Amygdala (tissue), 56 donors: ENCODE measurements at places on chromosomes 6 and 20.

DNA sequence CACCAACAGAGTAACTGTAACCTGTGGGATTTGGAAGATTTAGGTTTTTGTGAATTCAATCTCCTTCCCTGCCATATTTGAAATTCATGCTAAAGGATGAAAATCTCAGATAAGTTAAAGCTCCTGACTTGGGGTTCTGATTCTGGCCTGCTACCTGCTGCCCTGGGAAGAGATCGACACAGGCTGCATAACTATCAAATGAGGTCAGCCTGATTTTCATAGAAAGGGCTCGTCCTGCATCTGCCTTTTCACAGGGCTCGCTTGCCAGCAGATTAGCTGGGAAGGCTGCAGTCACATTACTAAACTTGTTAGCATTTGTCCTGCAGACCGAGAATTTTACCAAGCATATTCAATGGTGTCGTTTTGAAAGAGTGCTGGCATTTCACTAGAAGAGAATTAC lies 14.6 kb downstream of the GCLC start:
- DNase-seq: no peak

DNA sequence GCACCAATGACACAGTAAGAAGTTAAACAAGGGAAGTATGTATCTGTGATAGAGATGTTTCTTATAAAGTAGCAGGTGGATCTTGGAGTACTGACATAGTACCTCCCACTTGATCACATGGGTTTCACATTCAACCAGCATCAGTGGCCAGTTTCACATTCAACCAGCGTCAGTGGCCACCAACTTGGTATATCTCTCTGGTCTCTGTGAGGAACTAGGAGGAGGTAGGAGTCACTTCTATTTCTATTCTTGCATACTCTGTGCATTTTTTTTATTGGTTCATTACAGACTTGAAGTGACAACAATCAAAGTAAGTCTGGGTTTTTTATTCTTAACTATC lies 200.3 kb upstream of the SIM1 start:
- DNase-seq: no peak

DNA sequence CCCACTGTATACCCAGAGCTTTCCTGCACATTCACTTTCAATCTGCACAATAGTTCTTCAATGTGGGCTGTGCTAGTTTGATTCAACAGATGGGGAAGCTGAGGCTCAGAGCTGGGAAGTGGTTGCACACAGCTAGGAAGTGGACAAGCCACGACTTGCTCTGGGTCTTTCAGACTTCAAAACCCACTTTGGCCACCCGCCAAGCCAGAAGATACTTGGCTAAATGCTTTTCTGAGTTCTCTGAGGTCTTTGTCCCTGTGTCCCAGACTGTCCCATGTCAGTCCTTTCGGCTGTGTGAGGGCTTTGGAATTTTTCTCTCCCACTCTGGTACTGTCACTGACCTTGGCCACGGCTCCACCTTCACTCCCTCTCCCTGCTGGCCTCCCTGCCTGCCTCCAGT lies 10.6 kb downstream of the PDYN start:
- no peak for DNase-seq

DNA sequence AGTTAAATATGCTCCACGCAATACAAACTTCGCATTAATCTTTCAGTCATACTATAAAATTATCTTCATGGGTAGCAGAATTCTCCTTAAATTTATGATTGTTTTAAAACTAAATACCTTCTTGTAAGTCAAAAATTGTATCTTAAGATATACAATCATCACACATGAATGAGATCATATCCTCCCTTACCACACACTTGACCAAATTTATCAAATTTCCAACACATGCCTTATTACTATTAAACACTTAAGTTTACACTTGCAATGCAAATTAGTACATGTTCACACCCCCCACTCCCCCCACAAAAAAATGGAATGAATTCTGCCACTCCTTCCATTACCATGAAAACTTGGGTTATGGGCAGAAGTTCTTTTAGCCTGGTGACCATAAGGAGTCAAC lies 13.8 kb downstream of the RANBP9 start:
- DNase-seq: no peak

DNA sequence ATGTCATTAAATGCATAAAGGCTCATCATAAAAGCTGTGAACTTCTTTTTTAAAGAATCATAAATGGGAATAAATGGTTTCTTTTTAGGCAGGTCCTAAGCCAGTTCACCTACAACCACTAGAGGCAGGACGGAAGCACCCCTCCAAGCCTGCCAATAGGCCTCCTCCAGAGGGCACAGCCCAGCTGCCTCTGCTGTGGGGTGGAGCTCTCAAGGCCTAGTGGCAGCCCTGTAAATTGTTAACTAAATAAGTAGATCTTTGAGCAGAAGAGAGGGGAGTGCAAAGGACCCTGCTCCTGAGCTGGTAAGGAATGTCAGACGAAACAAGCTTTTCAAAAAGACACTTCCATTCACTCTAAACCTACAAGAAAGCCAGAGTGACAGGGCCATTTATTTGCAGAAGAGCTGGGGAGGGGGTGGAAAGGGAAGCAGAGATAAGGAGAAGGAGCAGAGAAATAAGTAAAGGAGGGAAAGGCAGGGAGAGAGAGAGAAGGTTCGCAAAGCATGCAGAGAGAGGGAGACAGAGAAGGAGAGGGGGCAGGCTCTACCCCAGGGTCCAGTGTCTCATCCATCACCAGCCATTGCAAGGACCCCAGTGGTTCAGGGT lies 18.0 kb upstream of the MAFB start:
- no peak for DNase-seq

GRCh38 chr6:118705544-118706491 lies 54.4 kb upstream of the CEP85L start:
- no peak for DNase-seq

- DNase-seq: no peak
These were observed 6.2 kb upstream of the FGD2 start for GRCh38 chr6:36999061-36999750.

DNA sequence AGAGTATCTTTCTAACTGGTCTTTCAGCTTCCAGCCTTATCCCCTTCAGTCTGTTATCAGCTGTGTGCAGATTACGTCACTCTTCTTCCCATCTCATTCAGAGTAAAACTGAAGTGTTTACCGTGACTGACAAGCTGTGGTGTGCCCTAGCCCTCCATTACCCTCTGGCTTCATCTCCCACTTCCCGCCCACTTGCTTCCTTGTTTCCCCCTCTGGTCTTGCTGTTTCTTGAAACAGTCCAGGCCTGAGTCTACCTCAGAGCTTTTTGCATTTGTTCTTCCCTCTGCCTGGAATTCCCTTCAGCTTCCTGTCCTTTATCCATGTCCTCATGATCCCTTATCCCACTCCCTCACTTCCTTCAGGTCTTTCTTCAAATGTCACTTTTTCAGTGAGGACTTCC lies 66.9 kb downstream of the CARMIL1 start:
- no peak for DNase-seq

- no peak for DNase-seq
These were observed 29.1 kb downstream of the ZDHHC14 start for GRCh38 chr6:157410045-157410444.

- DNase-seq: no peak
These were observed 69.6 kb downstream of the DNAH8 start for GRCh38 chr6:38784506-38785235.

DNA sequence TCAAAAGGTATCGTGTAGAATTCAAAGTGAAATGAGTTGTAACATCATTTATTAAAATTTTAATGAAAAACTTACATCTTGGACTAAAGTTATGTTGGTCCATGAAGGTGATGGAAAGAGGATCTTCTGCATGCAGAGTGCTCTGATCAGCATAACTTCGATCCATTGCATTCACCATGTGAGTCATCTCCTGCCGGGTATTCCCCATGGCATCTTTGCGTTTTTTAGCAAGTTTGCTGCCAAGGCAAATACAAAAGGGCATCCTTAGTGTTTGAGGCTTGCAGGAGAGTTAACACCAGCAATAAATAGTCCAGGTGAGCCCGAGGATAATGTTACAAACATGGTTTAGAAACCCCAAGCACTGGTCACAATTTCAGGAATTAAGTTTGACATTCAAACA lies 104.2 kb upstream of the THEMIS start:
- DNase-seq: no peak

- no peak for DNase-seq
These were observed 91.1 kb upstream of the OPRM1 start for GRCh38 chr6:153947808-153948447.

DNA sequence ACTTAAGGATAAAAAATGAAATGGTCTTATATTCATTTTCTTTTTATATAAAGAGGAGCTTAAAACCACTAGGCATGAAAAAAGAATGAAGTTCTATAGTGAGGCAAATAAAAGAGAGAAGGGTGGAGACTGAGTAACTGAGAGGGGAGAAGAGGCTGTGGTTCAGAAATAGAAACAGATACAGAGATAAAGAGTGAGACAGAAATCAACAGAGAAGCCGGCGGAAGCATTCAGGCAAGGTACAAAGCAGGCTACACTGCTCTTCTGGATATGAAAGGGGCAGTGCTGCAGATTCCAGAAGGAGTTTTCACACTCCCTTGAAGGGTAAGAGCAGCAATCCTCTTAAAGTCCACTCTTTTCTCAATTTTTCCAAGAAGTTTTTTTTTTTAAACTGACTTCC lies 29.9 kb downstream of the NFATC2 start:
- DNase-seq: no peak

DNA sequence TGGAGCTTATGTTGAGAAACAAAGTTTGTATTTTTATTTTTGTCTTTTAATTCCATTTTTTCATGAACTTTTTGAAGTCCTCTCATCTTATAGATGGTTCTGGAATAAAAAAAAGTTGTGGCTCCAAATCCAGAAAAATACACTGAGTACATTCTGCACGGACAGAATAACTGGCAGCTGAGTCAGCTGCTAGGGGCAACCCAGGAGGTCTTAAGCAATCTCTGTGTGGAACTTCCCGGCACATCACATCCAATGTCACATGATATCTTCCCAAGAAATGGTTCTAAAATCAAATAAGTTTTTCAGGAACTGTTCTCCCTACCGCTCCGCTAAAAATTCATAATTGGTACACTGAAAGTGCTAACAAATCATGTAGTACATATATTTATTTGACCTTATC lies 29.8 kb downstream of the SLC13A3 start:
- no peak for DNase-seq
